Skin of body (tissue), 3 donors: ENCODE measurements at places on chromosomes 5 and 9. TPM values are rescaled to one million over a fixed set of nuclear protein-coding genes. Genes with fewer than 3 reads are reported as not detected.
A peak's percentile ranks its signal among the peaks of the same experiment; 100 is the strongest.

DNA sequence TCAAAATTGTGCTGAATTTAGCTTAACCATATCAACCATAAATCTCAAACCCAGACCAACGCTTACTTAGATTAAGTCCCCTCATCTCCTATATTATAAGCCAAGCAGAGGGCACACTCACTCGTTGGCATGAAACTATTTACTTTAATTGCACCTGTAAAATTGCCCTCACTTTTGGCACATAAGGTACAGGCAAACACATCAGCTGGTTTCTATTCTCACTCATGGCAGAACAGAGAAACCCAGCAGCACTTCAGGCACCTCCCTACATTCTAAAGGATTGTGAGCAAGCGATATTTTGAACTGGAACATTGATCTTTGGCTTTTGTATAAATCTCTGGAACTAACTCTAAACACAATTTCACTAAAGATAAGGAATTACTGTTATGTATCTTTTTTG lies 845.6 kb upstream of the CDH6 start:
- DNase-seq: no peak

DNA sequence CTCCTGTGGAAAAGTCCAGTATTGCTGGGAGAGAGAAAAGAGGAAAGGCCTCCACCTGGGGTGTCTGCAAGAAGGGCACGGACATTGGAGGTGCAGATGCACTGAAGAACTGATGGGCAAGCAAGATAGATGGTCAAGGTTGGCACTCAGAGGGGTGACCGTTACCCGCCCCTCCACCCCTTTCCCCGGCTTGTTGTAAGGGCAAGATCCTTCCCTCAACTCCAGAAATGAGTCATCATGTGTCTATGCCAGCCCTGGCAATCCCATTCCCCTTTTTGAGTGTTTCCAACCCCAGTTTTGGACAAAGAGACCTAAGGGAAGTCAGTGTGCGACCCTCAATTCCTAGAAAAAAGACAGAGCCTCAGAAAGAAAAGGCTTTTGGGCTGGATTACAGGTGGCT lies 34.9 kb upstream of the ATP6V1G1 start:
- DNase-seq: no peak

DNA sequence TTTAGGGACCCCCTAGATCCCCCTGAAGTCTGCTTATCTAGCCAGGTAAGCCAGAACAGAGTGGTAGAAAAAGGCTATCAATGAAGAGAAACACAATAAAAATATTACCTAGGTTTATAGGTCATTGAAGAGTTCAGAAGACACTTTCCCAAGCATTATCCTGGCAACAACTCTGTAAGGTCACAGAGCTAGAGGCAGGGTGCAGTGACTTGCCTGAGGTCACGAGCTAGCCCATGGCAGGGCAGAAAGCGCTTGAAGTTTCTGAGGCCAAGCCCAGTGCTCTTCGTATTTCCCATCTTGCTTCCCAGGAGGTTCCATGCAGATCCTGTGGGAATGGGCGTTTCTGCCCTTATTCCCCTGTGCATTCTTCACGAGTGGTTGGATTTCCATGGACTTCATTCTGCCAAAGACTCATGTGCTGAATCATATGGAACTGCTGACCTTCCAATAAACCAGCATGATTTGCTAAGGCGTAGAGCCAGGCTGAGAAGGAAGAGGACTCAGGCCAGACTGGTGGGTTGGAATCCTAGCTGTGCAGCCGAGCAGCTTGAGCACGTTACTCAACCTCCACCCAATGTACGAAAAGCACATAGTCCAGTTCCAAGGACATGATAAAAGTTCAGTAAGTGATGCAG lies 22.1 kb downstream of the TRMO start:
- DNase-seq: no peak

DNA sequence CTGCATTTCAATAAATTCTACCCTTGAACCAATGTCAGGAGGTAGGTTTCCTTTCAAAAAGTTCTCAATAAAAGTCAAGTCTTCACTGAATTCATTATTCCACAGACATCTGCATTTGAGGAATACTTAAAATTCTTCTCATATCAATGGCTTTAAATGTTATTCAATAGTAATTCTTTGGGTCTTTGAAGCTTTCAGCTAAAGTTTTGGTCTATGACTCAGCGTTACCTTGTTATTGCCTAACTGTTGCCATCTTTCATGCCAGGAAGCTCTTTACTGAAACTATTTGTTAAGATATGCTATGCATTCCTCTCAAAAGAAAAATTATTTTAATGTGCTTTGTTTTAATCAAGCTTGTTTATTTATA lies 170.5 kb downstream of the NNT start:
- no peak for DNase-seq

DNA sequence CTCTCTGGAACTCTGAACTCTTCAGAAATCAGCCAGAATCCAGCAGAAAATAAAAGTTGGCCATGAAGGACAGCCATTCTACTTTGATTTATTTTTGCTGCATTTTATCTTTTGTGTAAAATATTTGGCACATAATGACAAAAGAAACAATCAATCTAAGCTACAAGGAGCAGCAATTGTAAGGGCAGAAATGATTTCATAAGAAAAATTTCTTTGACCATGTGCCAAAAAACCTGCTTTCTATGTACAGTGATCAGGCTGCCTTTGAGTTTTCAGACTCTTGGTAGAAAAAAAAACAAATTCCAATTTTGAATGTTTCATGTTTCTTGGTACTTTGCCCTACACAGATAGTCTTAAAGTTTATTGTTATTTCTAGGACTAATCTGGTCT lies 69.8 kb upstream of the SLC1A3 start:
- DNase-seq: peak; percentile 68

GRCh38 chr9:21836437-21837161 lies 34.2 kb downstream of the MTAP start:
- no peak for DNase-seq

DNA sequence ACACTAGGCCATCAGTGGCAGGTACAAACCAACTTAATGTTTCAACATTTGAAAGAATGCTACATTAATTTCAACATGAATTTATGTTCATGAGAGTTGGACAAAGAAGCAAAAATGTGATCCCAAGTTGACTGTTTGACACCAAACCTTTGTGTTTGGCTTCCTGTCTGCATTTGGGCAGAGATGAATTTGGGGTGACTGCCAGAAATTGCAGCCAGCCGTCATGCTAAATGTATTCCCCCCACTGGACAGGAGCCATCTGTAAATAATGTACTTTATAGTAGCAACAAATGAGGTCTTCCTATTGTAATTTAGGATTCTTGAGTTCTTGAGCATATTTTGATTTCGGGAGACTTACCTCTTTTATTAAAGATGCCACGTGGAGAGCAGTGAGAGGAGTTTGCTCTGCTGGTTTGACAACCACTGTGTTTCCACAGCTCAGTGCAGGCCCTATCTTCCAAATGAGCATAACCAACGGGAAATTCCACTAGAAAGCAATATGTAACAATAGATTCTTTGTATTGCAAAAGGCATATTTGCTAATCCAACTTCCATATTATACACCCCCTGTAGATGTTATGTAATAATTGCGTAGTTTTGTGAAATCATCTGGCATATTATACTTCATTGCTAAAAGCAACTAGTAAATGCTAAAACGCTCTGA lies 27.6 kb downstream of the ALDH1A1 start:
- DNase-seq: peak; percentile 19

GRCh38 chr9:116945817-116946216 lies 258.7 kb downstream of the TRIM32 start:
- no peak for DNase-seq

GRCh38 chr5:35202319-35203111 lies 27.8 kb downstream of the PRLR start:
- DNase-seq: no peak

DNA sequence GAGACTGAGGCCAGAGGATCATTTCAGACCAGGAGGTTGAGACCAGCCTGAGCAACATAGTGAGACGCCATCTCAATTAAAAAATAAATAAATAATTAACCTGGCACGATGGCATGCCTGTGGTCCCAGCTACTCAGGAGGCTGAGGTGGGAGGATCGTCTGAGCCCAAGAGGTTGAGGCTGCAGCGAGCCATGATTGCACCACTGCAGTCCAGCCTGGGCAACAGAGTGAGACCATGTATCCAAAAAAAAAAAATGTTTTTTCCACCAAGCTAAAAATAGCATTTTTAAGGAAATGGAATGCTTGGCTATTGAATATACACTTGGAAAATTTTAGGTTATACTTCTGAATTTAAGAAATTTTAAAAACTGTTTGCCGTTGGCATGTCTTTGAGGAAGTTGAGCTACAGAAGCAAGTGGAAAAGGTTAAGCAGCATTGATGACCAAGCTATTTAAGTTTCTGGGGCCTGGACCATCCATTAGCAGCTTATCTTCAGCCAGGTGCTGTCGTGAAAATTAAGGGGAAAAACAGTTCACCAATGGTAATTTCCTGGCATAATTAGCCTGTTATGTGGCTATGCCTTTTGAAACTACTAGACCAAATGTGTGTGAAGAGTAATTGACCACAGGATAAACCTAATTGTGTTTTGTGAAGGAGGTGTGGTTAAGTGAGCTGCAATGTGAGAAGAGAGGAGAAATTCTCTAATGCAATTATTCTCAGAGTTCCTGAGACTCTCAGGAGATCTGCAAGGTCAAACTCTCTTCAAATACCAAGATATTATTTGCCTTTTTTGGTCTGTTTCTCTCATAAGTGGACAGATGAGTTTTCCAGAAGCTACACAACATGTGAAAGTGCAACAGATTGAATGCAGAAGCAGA lies 21.0 kb downstream of the F2R start:
- peak; percentile 22 for DNase-seq

DNA sequence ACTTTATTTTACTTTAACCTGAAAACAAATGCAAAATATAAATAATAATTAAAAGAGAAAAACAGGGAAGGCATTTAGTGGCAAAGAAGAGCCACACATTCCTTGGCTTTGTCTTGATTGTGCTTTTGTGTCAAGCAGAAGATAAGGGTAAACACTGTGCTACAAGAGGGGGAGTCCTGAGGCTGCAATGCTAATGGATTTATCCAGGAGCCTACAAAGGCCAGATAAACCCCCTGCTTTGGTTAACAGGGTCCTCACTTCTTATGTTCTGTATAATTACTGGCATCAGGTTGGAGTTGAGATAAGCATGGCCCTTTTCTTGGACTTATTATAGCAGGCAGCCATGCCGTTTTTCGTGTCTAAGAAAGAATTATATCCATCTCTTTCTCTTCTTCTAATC lies 302.8 kb downstream of the EFNA5 start:
- DNase-seq: no peak

Gene PBX3
- 15.3 TPM for total RNA-seq

Gene PRR7
- 1.1 TPM for total RNA-seq
